ENCODE measurements at places on chromosomes 6 and 20. TPM values are rescaled to one million over a fixed set of nuclear protein-coding genes. Genes with fewer than 3 reads are reported as not detected.

- peak; percentile 20 for DNase-seq
Measured at GRCh38 chr6:89828988-89829471, 650 bp upstream of the CASP8AP2 start.

DNA sequence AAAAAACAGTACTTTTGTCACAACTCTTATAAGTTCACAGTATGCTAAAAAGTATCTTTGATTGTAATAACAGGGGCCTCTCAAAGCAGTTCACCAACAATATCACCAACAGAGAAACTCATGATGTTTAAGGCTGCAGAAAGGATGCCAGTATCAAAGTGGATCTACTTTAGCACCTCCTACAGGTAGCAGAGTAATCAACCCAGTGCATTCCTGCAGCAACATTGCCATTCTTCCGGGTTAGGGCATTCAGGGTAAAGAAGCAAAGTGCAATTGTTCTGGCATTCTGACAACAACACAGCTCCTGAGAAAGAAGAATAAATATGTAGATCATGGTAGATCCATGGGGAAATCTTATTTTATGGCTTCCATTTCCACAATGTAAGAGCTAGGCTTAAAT is 7.6 kb upstream of the SLC17A4 start:
- DNase-seq, result no peak

DNA sequence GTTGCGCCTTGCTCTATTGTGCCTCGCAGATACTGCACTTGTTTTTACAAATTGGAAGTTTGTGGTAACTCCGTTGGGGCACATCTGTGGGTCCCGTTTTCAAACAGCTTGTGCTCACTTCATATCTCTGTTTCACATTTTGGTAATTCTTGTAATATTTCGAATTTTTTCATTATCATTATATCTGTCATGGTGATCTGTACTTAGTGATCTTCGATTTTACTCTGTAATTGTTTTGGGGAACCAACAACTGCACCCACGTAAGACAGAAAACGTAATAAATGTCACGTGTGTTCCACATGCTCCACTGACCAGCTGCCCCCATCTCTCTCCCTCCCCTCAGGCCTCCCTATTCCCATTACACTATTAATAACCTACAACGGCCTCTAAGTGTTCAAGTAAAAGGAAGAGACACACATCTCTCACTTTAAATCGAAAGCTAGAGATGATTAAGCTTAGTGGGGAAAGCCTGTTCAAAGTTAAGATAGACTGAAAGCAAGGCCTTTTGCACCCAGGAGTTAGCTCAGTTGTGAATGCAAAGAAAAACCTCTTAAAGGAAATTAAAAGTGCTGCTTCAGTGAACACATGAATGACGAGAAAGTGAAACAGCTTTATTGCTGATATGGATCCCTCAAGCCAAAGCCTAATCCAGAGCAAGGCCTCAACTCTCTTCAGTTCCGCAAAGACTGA is 26.9 kb downstream of the TTLL2 start:
- DNase-seq, result no peak

GRCh38 chr20:17473659-17474058 is 57.5 kb downstream of the BFSP1 start:
- no peak for DNase-seq

- no peak for DNase-seq
Measured at GRCh38 chr6:16739329-16739801, 21.9 kb downstream of the ATXN1 start.

- DNase-seq, result no peak
Measured at GRCh38 chr6:156978948-156979347, 201.8 kb downstream of the ARID1B start.

DNA sequence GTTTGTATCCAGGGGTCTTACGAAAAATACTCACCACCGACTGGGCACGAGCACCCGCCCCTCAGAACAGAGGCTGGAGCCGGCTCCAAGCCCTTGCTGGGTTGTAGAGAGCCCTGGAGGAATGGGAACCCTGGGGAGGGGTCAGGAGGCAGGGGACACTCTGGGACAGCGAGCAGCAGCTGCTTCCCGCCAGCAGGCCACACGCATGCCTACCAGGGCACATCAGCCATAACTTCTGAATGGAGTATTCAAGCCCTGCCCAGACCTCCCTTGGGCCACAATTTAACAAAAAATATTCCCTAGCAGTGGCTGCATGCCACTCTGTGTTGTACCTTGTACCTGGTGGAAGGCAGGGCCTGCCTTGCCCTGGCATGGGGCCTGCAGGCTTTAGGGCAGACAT is 31.6 kb upstream of the CD93 start:
- no peak for DNase-seq

- no peak for DNase-seq
Measured at GRCh38 chr20:16246870-16247269, 326.4 kb downstream of the KIF16B start.

DNA sequence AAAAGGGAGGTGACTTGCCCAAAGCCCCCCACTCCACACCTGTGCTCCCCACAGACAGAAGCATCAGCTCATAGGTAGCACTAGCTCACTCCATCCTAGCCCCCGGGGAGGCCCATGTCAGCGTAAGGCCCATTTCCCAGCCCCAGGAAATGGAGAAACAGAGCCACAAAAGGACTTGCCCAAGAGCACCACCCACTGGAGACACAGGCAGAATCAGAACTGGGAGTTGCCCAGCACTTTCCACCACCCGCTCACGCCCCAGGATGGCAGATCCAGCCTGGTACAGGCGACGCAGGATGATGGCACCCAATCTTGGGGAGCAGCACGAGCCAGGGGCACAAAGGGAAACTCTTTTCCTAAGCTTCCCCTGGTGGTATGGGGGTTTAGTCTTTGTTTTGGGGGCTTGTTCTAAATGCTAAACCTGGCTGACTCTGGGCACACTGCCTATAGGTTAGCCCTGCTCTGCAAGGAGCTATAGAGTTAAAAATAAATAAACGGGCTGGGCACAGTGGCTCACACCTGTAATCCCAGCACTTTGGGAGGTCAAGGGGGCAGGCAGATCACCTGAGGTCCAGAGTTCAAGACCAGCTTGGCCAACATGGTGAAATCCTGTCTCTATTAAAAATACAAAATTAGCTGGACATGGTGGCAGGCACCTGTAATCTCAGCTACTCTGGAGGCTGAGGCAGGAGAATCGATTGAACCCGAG is 11.8 kb downstream of the C20orf203 start:
- DNase-seq, result no peak

GRCh38 chr6:10505529-10505928 is 15.6 kb upstream of the GCNT2 start:
- DNase-seq, result no peak

- no peak for DNase-seq
Measured at GRCh38 chr20:61865353-61865752, 200.3 kb downstream of the TAF4 start.

DNA sequence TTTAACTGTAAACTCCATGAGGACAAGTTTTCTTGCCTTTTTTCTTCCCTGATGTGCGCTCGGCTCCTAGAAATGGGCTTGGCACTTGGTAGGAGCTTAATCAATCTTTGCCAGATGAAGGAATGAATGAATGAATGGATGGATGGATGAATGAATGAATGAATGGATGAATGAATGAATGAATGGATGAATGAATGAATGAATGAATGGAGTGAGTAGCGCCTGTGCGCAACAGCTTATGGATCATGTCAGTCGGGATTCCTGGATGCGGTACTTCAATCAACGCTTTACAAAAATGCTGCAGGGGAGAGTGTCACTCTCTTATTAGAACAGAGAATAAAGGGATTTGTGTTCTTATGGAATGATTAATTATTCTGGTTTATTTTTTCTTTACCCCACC is 267.3 kb downstream of the TFAP2C start:
- DNase-seq, result no peak

DNA sequence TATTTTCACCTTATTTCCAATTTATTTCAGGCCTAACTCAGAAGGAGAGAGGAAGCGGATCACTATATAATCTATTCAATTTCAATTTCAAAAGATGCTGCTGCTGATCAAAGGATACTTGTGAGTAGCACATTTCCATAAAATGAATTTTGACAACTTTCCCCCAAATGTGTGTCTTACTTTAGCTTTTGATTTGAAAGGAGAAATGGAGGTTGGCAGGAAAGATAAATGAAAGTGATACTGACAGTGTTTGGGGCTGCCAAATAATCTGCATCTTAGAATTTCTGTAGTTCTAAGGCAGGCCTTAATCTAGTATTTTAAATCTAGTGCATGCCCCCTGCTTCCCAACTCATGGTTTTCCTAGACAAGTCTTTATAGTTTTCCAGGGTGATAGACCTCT is 535.4 kb downstream of the DOK5 start:
- no peak for DNase-seq

GRCh38 chr20:56975838-56976237 is 290.6 kb downstream of the BMP7 start:
- DNase-seq, result no peak

- DNase-seq, result no peak
Measured at GRCh38 chr20:53157443-53158408, 185.6 kb downstream of the TSHZ2 start.

- no peak for DNase-seq
Measured at GRCh38 chr6:5422321-5422915, 161.1 kb downstream of the FARS2 start.

- DNase-seq, result no peak
Measured at GRCh38 chr6:11858439-11858838, 79.8 kb upstream of the ADTRP start.

- no peak for DNase-seq
Measured at GRCh38 chr6:2611092-2611491, 139.6 kb downstream of the MYLK4 start.

DNA sequence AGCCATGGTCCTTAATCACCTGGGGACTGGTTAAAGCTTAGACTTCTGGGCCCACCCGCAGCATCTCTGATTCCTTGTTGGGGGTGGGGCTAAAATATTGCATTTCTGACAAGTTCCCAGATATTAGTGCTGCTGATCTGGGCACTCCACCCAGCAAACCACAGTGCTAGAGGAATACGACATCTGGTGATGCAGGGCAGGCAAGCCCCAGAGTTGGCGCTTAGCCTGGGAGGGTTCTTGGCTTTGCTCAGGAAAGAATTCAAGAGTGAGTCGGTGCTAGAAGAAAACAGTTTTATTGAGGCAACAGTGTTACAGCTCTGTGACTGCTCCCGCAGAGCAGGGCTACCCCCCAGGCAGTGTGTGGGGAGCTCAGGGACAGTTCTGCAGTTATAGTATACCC is 210.7 kb downstream of the TFAP2C start:
- DNase-seq, result no peak

DNA sequence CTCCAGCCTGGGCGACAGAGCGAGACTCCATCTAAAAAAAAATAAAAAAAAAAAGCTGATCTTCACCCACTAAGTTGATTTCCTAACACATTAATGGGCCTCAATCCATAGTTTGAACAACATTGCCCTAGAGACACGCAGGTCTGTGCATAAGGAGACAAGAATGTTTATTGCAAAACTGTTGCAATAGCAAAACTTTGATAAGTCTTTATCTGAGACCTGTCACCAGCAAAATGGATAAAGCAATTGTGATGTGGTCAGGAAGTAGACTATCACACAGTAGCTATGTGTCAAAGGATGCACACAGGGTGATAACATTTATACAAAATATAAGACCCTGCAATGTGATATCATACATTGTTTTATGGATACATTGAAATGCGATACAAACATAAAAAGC is 4.2 kb upstream of the ITPR3 start:
- no peak for DNase-seq

GRCh38 chr6:31634131-31634530 is 13.6 kb downstream of the PRRC2A start:
- no peak for DNase-seq

DNA sequence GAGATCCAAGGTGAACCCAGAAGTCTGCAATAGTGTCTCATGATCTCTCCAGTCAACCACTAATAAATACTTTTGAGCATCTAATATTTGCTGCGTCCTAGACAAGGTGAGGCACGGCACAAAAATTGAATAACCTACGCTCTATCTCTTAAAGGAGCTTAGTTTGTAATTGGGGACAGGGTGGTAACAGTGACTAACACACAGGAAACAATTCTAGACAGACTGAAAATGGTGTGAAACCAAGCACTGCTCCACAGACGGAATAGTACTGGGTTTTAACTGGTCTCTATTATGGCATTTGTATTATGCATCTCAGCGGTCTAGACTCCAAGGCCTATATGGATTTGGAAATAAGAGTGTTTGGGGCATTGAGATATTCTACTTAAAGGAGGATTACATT is 120.1 kb downstream of the CLIC5 start:
- DNase-seq, result no peak

GRCh38 chr6:78538002-78538401 is 329.3 kb upstream of the IRAK1BP1 start:
- no peak for DNase-seq

DNA sequence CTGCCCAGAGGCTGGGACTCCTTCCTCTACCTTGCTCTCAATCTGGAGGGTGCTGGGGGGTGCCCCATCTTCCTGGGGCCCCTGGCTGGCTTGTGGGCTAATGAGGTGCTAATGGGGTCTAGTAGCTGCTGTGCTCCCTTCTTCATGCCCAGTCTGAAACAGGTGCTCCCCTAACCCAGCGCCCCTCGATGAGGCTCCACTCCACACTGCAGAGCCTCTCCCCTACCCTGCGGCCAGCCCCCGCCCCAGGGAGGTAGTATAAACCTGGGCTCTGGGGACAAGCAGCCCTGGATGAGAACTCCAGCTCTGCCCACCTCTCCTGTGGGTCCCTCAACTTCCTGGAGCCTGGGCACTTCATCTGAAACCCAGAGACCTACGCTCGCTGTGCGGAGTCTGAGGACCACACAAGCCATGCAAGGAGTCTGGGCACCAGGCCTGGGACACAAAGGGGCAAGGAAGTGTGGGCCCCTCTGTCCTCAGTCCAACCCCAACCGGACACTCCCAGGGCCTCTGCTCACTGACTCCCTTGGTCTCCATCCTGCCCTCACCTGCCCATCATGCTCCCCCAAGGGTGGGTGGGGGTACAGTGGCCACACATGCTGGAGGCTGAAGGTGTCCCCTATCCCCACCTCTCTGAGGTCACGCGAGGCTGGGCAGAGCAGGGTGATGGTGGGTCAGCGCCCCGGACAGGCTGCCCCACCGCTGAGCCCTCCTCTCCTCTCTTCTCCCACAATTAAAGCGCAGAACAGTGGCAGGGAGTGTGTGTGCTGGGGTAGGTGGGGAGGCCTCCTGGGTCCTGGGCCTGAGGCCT is 6.1 kb downstream of the RPL10A start:
- DNase-seq, result peak; percentile 26

ZNF334 gene
- 1.6 TPM for total RNA-seq

PLCB4 gene
- total RNA-seq, result not detected

MAFB gene
- not detected for total RNA-seq

RIPOR3 gene
- 0.08 TPM for total RNA-seq

HTR1B gene
- not detected for total RNA-seq

NAA20 gene
- 50.5 TPM for total RNA-seq

HLA-DPA1 gene
- 45.8 TPM for total RNA-seq

PKHD1 gene
- total RNA-seq, result not detected

SEL1L2 gene
- total RNA-seq, result not detected

SYCP2L gene
- total RNA-seq, result 0.71 TPM

Data from activated naive CD4-positive, alpha-beta T cell treated with anti-CD3 and anti-CD28 coated beads, Interleukin-2, amount 50 U/mL, for 72 hours (primary cell).